Suprapubic skin (tissue), 4 donors: ENCODE measurements at places on chromosomes 11 and 22. TPM values are rescaled to one million over a fixed set of nuclear protein-coding genes. Genes with fewer than 3 reads are reported as not detected.

CRYBA4 gene
- not detected for total RNA-seq

C22orf31 gene
- not detected for total RNA-seq

DNA sequence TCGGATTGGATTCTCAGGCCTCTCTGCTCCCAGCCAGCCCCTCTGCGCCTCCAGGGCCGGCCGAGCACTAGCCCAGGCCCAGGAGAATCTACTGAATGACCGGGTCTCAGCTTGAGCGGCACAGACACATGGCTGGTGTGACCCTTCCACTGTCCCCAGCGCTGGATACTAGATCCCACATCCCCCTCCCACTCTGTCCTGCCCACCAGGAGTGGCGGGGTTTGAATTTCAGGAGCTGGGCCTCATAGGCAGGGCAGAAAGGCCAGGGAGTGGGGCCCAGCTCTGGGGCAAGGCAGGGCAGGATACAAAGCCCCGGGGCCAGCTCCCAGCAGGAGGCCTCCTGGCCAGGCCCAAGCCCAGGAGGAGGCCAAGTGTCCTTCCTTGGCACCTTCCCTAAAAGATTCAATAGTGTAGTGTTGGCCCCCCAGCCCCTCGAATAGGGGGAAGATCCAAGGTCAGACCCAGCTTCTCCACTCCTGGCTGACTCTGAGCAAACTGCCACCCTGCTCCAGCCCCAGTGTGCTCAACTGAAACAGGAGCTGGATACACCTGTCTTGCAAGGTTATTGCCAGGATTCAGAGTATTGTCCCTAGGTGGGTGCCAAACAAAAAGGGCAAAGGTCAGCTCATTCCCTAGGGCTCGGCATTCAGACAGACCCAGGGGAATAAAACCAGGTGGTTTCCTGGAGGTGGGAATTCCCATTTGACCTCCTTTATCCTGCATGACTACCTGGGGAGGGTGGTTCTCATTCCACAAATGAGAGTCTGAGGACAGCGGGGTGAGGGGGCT, 22.5 kb upstream of the TCF20 start:
- H3K27ac ChIP-seq, result no peak overlapping the region
- H3K27me3 ChIP-seq, result no peaks in the 10 kb centered on the region
- no peak overlapping the region for H3K4me3 ChIP-seq
- H3K4me1 ChIP-seq, result peaks cover 26% of the 10 kb centered on the region

TMPRSS4 gene
- total RNA-seq, result 1.6 TPM

DNA sequence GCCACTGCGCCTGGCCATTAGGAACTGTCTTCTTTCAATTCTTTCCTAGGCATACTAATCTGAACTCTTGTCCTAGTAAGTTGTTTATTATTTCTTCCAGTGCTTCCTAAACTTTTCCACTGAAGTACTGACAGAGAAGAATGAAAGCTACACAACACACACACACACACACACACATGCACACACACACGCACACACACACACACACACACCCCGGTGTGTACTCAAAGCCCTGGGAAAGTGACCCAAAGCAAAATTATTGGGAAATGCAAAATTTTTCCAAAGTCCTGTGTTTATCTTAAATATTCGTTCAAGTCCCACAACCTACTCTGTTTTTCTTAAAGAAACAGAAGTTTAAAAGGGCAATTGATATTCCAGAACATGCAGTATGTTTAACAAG, 19.4 kb upstream of the SIK2 start:
- no peak for DNase-seq
- H3K4me3 ChIP-seq, result no peak overlapping the region
- no peak overlapping the region for H3K27ac ChIP-seq
- no peaks in the 10 kb centered on the region for H3K36me3 ChIP-seq
- H3K27me3 ChIP-seq, result no peaks in the 10 kb centered on the region
